ENCODE measurements at places on chromosomes 12 and 14.
A peak's percentile ranks its signal among the peaks of the same experiment; 100 is the strongest.

GRCh38 chr12:121144416-121144914, 11.8 kb downstream of the P2RX7 start:
- no peak for DNase-seq

- DNase-seq = no peak
Observed at GRCh38 chr12:95286713-95287112, 69.1 kb downstream of the VEZT start.

DNA sequence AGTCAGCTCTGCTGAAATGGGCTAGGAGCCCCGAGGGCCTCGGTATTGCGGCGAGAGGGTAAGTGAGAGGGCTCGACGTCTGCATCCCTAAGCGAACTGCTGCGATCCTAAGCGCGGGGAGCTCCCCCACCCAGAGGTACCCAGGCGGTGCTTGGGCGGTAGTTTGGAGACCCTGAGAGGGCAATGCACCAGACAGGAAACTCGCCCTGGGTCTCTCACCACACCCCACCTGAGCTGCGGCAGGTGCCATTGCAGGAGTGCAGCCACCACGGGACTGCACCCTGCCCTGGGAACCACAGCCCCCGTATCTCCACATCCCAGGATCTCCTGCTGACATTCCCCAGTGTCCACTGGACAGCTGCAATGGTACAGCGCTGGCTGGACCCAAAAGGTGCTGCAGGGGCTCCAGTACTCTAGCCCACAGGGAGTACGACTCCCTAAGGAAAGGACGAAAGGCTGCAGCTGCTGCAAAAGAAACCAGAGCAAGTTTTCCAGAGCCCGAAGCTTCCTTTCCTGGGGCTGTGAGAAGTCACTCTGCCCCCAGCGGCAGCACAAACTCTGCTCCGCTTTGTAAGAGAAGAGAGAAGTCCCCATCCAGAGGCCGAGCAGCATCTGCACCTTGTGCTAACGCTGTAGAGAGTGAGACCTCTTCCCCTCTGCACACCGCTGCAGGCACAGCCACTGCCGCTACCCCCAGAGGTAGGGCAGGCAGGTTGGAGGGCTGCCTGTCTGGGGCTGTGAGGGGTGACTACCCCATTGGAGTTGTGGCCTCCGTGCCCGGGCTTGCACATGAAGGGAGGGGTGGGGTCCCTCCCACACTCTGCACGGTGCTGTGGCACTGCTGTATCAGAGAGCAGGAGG, 31.1 kb upstream of the MON2 start:
- peak; percentile 52 for DNase-seq

DNA sequence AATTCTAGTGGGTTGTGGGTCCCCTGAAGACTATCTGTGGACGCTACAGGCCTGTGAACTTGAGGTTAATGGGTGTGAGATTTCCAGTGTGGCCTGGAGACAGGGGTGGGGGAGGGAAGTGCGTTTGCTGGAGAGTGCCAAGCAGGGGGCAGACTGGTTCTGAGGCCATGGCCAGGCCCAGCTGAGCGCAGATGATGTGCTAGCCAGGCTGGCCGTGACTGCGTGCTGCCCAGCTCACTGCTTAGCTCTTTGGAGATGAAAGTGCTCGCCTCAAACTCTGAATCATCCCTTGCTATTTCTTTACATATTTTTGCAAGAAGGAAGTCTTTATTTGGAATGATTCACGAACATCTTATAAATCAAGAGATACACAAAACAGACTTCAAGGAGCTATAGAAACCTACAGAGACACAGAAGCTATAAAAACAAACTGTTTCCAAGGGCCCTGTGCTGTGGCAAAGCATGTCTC, 75.2 kb upstream of the PLEKHG3 start:
- no peak for DNase-seq

DNA sequence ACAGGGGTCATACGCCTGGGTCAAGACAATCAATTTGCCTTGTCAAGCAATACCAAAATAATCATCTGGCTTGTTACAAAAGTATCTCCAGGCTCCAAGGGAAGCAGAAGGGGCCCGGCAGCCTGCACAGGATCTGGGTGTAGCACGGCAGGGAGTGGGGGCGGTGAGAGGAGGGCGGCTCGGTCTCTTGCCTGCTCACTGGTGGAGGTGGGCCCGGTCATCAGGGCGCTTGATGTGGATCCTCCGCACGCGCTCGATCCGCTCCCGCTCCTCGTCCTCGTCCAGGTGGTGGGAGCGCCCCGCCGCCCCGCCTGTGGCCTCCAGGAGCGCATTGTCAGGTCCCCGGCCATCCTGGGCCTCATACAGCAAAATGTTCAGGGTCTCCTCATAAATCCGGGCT, 25.7 kb downstream of the KCTD10 start:
- no peak for DNase-seq
